ENCODE measurements at places on chromosomes 1 and 21.

GRCh38 chr1:110555807-110556470 lies 37.0 kb upstream of the KCNA10 start:
- DNase-seq: no peak

DNA sequence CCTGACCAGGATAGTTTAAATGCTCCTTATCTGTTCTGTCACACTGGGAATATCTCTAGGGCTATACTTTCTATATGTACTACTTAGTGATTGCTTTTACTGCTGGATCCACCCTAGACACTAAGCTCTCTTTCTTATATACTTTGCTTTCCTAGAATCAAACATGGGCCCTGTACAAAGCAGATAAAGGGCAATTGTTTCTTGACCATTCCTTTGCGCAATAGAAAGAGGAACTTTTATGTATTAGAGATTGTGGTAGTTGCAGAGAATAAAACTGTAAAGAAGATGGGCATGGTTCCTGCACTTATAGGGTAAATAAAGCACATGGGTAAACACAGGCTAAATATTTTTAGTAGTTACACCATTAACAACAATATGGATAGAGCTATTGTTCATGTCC lies 58.8 kb downstream of the ATP6V1G3 start:
- DNase-seq: no peak

DNA sequence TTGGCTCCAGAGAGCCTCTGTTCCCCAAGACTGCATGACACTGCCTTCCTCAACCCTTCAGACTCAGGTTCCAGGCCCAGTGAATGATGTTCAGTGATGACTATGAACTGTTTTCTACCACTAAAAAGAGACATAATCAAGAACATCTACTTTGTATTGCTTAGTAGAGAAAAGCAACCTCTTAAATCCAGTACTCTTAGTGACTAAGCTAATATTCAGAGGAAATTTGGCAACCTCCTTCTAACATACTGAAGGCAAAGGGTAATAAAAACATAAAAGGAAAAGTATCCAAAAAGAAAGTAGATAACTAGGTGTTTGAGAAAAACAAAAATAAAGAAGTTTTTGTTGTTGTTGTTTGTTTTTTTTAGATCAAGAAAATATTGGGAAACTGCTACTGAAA lies 153.3 kb upstream of the RUNX1 start:
- no peak for DNase-seq

DNA sequence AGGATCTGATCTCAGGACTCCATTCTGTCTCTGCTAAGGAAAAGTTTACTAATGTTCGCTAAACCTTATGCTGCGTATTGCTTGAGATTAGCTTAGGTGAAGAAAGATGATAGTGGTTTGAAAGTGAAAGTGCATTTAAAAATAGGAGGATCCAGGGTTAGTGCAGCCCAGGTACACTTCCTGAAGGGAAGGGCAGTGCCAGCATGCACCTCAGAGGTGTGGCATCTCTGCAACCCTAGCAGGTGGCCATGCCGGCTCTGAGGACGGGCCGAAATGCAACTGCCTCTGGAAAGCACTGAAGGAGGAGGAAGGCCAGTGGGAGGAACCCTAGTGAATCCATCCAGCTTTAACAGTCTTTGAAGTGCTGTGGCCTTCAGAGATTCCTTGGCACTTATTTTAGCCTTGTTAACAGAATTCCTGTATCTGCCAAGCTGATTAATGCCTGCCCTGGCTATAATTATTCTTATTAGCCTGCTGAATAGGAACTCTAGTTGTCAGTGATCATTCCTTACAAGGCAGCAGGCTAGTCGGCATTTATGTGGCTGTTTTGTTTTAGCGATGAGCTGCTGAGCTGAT lies 5.5 kb downstream of the PTGFRN start:
- no peak for DNase-seq

DNA sequence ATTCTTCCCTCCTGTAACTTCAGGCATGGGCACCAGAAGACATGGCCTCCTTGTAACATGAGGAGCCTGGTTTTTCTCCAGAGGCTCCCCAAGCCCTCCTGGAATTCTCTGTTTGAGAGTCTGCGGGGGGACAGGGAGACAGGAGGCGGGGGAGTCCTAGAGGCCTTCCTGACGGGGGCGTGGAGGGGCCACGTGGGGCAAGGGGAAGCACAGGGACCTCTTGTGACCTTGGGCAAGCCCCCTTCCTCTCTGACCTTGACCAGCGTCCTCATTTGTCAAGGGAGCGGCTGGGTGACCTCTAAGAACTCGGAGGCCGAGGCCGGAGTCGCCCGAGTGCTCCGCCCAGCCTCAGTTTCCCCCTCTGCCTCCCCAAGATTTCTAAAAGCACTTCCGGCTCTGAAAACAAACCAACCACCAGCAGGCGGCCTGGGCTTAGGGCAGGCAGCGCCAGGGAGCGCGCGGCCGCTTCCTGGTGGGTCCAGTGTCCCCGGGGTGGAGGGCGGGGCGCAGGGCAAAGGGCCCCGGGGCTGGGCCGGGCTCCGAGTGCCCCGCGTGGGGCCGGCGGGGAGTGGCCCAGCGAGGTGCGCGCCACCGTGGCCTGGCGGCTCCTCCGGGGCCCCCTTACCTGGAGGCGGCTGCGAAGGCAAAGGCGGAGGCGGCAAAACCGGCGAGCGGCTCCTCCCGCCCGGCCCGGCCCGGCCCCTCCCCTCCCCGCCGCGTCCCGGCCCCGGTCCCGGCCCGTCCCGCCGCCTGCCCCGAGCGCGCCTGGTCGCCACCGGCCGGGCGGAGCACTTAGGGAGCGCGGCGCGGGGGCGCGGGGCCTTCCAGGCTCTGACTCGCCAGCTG lies at the start of gene TMCO4:
TSS of gene TMCO4 (minus strand) at position 687 of the 846 bp plus-strand sequence. CDS start 19,158 bp downstream, outside the sequence.
- DNase-seq: peak; percentile 62

- DNase-seq: no peak
These were observed 112.3 kb downstream of the GLIS1 start for GRCh38 chr1:53626616-53627015.

- DNase-seq: no peak
These were observed 30.1 kb downstream of the SPSB1 start for GRCh38 chr1:9322661-9323244.

- no peak for DNase-seq
These were observed 475.2 kb downstream of the SETD4 start for GRCh38 chr21:35585155-35585554.

DNA sequence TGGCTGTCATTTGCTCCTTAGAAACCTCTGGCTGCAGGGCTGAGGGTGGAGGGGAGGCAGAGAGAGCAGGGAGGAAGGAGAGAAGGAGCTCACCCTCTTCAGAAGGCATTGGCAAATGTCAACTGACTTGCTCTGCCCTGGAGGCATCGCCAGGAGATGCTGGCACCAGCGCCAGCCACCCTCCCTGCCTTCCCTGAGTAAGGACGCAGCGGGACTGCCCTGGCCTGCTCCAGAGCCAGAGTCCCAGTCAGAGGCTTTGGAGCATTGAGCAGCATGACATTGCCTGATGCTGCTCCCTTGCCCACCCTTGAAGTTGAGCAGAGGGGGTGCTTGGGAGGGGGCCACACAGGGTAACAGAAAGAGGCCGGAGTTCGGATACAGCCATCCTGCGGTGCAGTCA lies 62.3 kb downstream of the DISP3 start:
- no peak for DNase-seq

- no peak for DNase-seq
These were observed 84.6 kb upstream of the NEK7 start for GRCh38 chr1:198072177-198072576.

GRCh38 chr1:15616373-15617172 lies 685 bp upstream of the DDI2 start:
- DNase-seq: no peak
